ENCODE measurements at places on chromosomes 5 and 9. TPM values are rescaled to one million over a fixed set of nuclear protein-coding genes. Genes with fewer than 3 reads are reported as not detected.

Gene DNAH5
- 16.4 TPM for total RNA-seq

- H3K27me3 ChIP-seq, result no peaks in the 10 kb centered on the region
- no peak overlapping the region for H3K4me3 ChIP-seq
- DNase-seq, result no peak
Observed at GRCh38 chr9:100443781-100444768, 17.1 kb downstream of the MSANTD3 start.

DNA sequence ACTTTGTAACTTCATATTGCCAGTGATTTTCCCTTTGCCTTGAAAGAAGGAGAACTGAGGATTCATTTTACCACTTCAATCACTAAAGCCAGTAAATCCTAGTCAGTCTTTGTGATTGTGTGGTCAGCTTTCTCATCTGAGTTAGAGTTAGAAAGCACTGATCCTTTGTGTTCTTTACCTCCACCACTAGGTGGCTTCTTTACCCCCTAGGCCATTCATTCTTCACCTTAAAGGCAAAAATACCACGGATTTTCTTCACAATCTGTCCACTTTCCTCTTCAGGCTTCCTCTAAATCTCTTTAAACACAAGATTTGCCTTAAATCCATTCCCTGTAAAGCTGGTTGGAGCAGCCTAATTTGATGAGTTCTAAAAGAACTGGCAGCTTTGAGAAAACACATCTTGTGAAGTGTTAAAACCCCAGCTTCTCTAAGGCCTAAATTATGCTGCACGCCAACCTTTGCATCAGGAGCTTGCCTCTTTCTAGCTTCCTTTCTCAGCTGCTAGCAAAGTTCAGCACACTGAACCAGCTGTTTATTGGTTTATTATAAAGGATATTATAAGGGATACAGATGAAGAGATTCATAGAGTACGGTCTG, 20.4 kb downstream of the BDP1 start:
- no peaks in the 10 kb centered on the region for H3K4me1 ChIP-seq
- no peak overlapping the region for H3K4me3 ChIP-seq
- H3K36me3 ChIP-seq, result no peaks in the 10 kb centered on the region
- no peaks in the 10 kb centered on the region for H3K27me3 ChIP-seq

DNA sequence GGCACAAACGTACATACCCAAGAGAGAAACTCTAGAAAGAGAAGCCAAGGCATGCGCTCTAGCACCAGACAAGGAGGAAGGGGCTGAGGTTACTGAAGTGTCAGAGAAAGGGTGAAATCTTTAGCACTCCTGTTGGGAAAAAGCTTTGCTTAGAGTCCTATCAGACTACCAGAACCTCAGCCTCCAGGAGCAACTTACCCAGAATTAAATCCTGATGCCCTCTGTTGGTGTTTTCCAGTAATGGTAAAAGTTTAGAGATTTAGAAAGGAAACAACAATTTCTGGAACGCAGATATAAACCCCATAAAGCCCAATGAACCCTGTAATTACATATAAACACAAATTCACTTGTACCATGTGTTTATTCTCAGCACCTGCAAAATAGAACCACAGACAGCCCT, 33.2 kb upstream of the ASTN2 start:
- DNase-seq, result peak; percentile 50
- no peak overlapping the region for H3K4me3 ChIP-seq
- no peak overlapping the region for H3K27ac ChIP-seq
- no peaks in the 10 kb centered on the region for H3K4me1 ChIP-seq

DNA sequence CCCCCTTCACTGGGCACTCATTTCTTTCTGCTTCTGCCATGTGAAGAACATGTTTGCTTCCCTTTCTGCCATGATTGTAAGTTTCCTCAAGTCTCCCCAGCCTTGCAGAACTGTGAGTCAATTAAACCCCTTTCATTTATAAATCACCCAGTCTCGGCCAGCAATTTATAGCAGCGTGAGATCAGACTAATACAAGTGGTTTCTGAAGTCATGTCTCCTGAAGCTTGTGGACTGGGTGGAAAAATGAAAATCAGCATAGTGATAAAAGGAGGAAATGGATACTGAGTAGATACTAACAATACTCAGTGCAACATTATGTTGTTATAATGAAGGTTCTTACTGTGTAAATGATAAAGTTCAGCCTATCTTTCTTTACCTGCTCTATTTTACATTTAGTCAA, 35.1 kb downstream of the NNT start:
- H3K4me3 ChIP-seq, result no peak overlapping the region
- H3K4me1 ChIP-seq, result peaks cover 6% of the 10 kb centered on the region
- H3K36me3 ChIP-seq, result no peaks in the 10 kb centered on the region
- no peak overlapping the region for H3K27ac ChIP-seq

- H3K27me3 ChIP-seq, result no peaks in the 10 kb centered on the region
- no peak for DNase-seq
- no peak overlapping the region for H3K27ac ChIP-seq
- peaks cover 4% of the 10 kb centered on the region for H3K4me1 ChIP-seq
Observed at GRCh38 chr5:59236448-59236847, 653.6 kb downstream of the RAB3C start.

- no peak overlapping the region for H3K4me3 ChIP-seq
- H3K36me3 ChIP-seq, result no peaks in the 10 kb centered on the region
- no peak overlapping the region for H3K27ac ChIP-seq
- no peaks in the 10 kb centered on the region for H3K27me3 ChIP-seq
- DNase-seq, result no peak
Observed at GRCh38 chr9:30172206-30172605, 2212.2 kb upstream of the ACO1 start.

GRCh38 chr9:21121595-21122251, 19.9 kb downstream of the IFNW1 start:
- H3K27me3 ChIP-seq, result no peaks in the 10 kb centered on the region
- no peak for DNase-seq
- no peaks in the 10 kb centered on the region for H3K36me3 ChIP-seq

- H3K4me1 ChIP-seq, result no peaks in the 10 kb centered on the region
- no peaks in the 10 kb centered on the region for H3K36me3 ChIP-seq
- H3K4me3 ChIP-seq, result no peak overlapping the region
- H3K27ac ChIP-seq, result no peak overlapping the region
- DNase-seq, result no peak
- no peaks in the 10 kb centered on the region for H3K27me3 ChIP-seq
Observed at GRCh38 chr9:135167849-135168655, 80.6 kb downstream of the OLFM1 start.

DNA sequence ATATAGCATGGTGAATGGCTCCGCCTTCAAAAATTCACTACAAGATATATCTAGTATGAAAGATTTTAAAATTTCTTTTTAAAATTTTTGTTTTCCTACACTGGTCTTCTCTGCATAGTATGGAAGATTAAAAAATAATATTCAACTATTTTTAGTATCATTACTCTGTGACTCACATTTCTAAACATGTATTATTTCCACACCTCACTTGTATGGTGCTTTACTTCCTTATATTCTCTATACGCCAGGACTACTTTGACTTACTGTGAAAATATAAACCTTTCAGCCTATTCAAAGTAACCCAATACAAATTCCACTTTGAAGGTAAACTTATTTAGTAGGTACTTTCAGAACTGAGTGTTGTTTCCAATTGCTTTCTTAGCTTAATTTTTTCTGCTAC, 26.8 kb upstream of the TXNDC8 start:
- no peaks in the 10 kb centered on the region for H3K27me3 ChIP-seq
- H3K36me3 ChIP-seq, result no peaks in the 10 kb centered on the region
- H3K27ac ChIP-seq, result no peak overlapping the region
- DNase-seq, result no peak

DNA sequence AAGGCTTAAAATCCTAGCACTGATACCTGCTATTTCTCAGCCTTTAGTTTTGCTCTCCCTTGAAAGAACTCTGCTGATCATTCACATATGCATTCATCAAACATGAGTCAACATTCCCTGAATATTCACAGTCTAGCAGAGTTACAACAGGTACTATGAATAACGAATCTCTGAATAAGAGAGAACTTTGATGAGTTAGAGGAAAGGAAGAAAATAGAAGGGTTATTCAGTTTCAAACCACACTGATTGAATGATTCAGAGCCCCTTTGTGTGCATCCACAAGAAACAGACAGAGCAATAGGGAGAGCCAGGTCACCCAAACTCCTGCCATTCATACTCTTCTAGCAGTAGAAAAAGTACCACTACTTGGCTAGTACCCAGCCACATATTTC, 36.0 kb downstream of the FOXD1 start:
- H3K4me1 ChIP-seq, result no peaks in the 10 kb centered on the region
- H3K4me3 ChIP-seq, result no peak overlapping the region
- no peak for DNase-seq
- H3K27ac ChIP-seq, result no peak overlapping the region
- no peaks in the 10 kb centered on the region for H3K36me3 ChIP-seq

Gene ARHGEF28
- 66.3 TPM for total RNA-seq

All from kidney (tissue), 22 donors.